ENCODE measurements at places on chromosomes 4 and X.

DNA sequence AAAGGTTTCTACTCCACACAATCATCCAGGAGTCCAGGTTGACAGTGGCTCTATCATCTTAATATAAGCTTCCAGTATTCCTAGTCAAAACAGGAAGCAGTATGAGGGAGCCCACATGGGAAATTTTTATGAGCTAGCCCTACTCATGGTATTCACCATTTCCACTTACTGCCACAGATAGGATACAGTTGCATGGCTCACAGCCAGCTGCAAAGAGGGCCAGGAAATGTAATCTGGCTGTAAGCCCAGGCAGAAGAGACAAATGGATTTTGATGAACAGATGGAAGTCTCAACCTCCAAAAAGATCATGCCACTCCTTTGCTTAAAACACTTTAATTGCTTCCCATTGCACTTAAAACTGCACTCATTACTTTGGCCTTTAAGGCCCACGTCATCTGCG, 150.6 kb downstream of the ADAMTS3 start:
- peak; percentile 9 for DNase-seq

GRCh38 chr4:87950493-87950892, 25.0 kb upstream of the SPP1 start:
- no peak for DNase-seq

GRCh38 chr4:83013420-83013867, 2.8 kb upstream of the LIN54 start:
- DNase-seq: no peak

GRCh38 chrX:9298221-9298620, 166.6 kb upstream of the TBL1X start:
- DNase-seq: no peak

DNA sequence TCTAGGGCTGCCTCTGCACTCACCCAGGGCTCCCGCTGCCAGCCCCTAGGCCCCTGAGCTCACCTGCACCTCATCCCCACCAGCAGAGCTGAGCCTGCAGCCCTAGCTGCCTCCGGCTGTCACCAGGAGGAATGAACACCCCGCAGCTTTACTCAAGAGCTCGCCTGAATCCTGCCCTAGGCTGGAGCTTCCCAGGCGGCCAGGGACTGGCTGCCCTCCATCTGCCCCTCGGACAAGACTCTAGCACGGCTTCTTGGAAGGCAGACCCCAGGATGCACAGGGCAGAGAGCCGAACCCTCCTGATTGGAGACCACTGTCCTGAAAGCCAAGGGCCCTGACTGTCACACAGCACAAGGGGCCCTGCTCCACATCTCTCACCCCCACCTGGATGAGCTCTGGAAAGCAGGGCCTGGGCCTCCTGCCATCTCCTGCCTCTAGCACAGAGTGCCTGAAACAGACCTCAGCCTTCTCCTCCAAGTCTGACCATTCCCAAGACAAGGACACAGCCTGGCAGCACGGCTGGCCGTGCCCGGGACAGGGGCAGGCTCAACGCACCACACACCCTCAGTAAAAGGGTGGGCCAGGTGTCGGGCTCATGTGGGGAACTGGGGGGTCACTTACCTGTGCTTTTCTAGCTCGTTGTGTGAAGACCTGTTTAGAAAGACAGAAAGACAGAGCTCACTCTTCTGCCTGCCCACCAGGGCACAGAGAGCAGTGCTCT, 4.4 kb downstream of the MXD4 start:
- peak; percentile 23 for DNase-seq

- DNase-seq: no peak
Measured at GRCh38 chr4:159292137-159292896, 189.4 kb downstream of the RAPGEF2 start.

DNA sequence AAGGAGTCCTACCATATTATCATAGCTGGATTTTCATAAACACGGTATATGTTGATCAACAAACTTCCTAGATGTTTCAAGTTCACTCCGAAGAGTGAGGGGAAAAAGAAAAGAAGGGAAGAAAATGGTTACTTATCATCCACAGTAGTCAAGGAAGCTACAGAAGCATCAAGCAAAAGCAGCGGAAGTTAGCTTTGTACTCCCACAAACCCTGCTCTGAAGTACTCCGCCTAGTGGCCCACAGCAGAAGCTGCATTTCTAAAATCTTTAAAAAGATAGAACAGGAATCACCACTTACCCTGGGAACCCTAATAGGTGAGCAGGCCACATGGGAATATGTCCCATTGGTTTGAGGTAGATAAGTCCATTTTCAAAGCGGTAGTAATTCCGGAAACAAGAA, 28.5 kb upstream of the FRG1 start:
- no peak for DNase-seq

DNA sequence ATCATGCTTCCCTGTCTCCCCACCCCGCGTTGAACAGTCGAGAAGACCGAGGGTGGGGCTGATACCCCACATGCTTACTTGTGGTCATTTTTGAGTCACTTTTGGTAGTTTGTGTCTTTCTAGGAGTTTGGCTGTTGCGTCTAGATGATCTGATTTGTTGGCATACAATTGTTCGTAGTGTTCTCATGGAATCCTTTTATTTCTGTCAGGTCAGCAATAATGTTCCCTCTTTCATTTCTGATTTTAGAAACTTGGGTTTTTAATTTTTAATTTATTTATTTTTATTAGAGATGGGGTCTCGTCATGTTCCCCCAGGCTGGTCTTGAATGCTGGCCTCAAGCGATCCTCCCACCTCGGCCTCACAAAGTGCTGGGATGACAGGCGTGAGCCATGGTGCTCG, 30.9 kb downstream of the SH3TC1 start:
- no peak for DNase-seq

GRCh38 chr4:168942985-168943384, 67.1 kb downstream of the CBR4 start:
- DNase-seq: no peak

GRCh38 chr4:47215759-47216158, 184.4 kb downstream of the GABRB1 start:
- DNase-seq: no peak

DNA sequence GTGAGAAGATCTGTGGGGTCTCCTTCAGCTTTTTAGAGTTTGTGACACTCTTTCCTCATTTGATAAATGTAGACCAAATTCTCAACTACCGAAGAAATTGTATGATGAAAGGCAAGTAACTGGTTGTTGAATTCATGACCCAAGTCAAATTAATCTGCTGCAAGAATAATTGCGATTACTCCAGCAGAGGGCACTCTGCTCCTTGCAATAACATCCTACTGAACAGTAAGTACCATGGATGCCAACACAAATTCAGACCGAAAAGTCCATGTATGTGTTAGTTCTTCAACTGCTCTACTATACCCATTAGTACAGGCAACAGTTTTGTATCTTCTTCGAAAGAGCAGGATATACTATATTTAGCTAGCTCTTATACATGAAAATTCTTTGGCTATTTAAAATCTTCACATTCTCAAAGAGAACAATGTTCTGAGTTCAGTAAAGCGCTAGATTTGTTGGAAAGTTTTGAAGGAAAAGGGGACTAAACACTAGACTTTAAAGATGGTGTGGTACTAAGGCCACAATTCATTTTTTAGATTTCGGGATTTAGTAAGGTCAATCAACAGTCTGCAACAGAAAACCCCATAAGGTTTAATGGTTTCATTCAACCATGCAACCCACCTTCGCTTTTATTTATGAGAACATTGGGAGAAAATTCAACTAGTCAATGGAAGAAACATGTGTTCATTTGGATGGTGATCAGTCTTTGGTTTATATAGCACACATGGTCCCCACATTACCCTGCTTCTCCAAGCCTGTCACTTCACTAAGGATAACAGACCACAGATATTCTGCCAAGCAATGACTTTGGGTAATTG, 105.4 kb upstream of the TBC1D9 start:
- peak; percentile 59 for DNase-seq

- no peak for DNase-seq
Measured at GRCh38 chr4:38601244-38601915, 62.6 kb upstream of the KLF3 start.

DNA sequence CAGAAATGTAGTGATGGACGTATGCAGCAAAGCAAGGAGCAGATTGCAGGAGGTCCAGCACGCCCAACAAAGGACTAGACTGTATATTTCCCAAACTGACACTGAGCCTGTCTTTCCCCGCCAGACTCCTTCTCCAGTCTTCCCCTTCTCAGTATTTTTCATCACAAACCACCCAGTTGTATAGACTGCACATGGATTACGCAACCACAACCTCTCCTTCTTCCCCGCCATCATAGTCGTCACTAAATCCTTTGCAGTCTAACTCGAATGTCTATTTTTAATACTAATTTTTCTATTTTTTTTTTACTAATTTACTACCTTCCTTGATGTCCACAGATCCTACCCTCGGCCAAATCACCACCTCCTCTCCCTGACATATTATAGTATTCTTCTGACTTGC, 105.4 kb downstream of the MTNR1A start:
- no peak for DNase-seq

DNA sequence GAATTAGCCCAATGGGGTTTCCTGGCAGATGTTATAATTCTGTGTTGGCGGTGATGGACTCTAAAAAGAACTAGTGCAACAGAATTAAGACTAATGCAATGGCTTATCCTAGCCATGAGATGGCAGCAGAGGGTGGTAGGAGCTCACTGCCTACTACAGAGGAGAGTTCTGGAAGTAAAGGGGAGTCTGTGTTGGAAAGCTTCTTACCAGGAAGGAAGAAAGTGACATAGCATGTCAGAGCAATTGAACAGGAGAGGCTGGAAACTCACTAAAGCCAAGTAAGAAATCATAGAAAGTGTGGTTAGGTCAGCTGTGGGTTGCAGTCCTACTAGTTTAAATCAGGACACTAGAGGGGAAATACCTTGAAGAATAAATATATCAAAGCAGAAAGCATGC, 6.3 kb upstream of the TRPC5OS start:
- no peak for DNase-seq

Measured in left colon (tissue), 2 donors.